ENCODE measurements at places on chromosomes 4 and X. TPM values are rescaled to one million over a fixed set of nuclear protein-coding genes. Genes with fewer than 3 reads are reported as not detected.
A peak's percentile ranks its signal among the peaks of the same experiment; 100 is the strongest.

- no peak for DNase-seq
- H3K27ac ChIP-seq = peak overlapping the region; percentile 42
- H3K36me3 ChIP-seq = peaks cover 60% of the 10 kb centered on the region
- H3K4me3 ChIP-seq = no peak overlapping the region
- H3K27me3 ChIP-seq = no peaks in the 10 kb centered on the region
Measured at GRCh38 chr4:108058685-108059440, 69.2 kb downstream of the HADH start.

GRCh38 chrX:135605906-135606305, 85.4 kb downstream of the INTS6L start:
- peaks cover 5% of the 10 kb centered on the region for H3K27me3 ChIP-seq
- no peak overlapping the region for H3K27ac ChIP-seq
- DNase-seq = no peak
- H3K4me3 ChIP-seq = no peak overlapping the region
- H3K36me3 ChIP-seq = no peaks in the 10 kb centered on the region

- peaks cover 3% of the 10 kb centered on the region for H3K27me3 ChIP-seq
- H3K36me3 ChIP-seq = no peaks in the 10 kb centered on the region
- H3K4me1 ChIP-seq = no peaks in the 10 kb centered on the region
Measured at GRCh38 chr4:73847526-73848182, 5.4 kb upstream of the PF4V1 start.

- H3K36me3 ChIP-seq = no peaks in the 10 kb centered on the region
- H3K27me3 ChIP-seq = no peaks in the 10 kb centered on the region
- no peak overlapping the region for H3K4me3 ChIP-seq
- no peak overlapping the region for H3K27ac ChIP-seq
Measured at GRCh38 chr4:150155391-150155790, 77.1 kb downstream of the DCLK2 start.

DNA sequence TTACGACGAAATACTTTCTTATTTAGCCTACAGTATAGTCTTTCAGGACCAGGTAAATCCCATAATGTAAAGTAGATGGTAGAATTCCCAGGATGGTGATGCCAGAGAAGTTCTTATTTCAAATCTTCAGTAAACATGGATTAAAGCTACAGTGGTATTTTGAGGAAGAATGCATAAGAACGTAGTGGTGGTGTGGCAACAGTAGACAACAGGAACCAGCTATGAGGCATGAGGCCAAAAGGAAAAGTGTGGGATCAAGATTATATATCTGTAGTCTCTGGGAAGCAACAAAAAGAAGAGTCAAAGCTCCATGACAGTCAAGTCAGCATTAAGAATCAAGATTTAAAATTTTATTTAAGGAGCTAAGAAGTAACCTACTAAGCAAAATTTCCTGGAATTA, 60.2 kb downstream of the METTL14 start:
- H3K4me3 ChIP-seq = no peak overlapping the region
- DNase-seq = no peak
- no peaks in the 10 kb centered on the region for H3K4me1 ChIP-seq

- peak; percentile 54 for DNase-seq
- H3K4me3 ChIP-seq = no peak overlapping the region
- H3K36me3 ChIP-seq = no peaks in the 10 kb centered on the region
- no peak overlapping the region for H3K27ac ChIP-seq
- H3K27me3 ChIP-seq = no peaks in the 10 kb centered on the region
- H3K4me1 ChIP-seq = no peaks in the 10 kb centered on the region
Measured at GRCh38 chrX:55135171-55135570, 46.4 kb downstream of the PAGE2 start.

GRCh38 chr4:139532947-139533346, 23.1 kb downstream of the SETD7 start:
- no peak overlapping the region for H3K27ac ChIP-seq
- H3K4me1 ChIP-seq = peaks cover 1% of the 10 kb centered on the region
- no peak for DNase-seq
- no peaks in the 10 kb centered on the region for H3K27me3 ChIP-seq
- H3K4me3 ChIP-seq = no peak overlapping the region

Gene CXCL6
- not detected for total RNA-seq

Gene KCNE5
- 0.35 TPM for total RNA-seq

Gene ERAS
- total RNA-seq = not detected

All from activated CD4-positive, alpha-beta T cell treated with anti-CD3 and anti-CD28 coated beads for 36 hours (primary cell).